NCI-H2227 treated with DMSO at 0.1 percent for 48 hours (cell line): ENCODE measurements at places on chromosomes 2 and 18.

- DNase-seq = no peak
Observed at GRCh38 chr2:102603904-102604303, 15.4 kb upstream of the SLC9A2 start.

- no peak for DNase-seq
Observed at GRCh38 chr2:215528555-215528954, 92.7 kb upstream of the FN1 start.

- DNase-seq = no peak
Observed at GRCh38 chr2:168691221-168691620, 111.2 kb upstream of the NOSTRIN start.

DNA sequence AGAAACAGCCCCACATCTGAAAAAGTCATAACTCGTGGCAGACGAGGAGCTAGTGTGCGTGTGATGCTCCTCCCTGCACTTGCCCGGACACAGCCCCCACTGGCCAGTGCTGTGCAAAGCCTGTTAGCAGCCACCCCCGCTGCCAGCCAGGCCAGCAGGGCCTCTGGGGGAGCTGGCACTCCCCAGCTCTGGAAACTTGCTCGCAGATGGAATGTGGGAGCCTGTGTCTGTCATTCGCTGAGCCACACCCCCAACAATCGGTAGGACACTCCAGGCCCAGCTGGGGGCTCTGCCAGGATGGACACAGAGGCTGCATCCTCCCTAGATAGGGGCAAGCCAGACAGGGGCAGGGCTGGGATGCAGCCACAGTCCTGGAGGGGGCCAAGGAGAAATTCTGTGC, 62.4 kb upstream of the ATG16L1 start:
- no peak for DNase-seq

GRCh38 chr2:127394492-127394891, 6.7 kb upstream of the MAP3K2 start:
- no peak for DNase-seq

DNA sequence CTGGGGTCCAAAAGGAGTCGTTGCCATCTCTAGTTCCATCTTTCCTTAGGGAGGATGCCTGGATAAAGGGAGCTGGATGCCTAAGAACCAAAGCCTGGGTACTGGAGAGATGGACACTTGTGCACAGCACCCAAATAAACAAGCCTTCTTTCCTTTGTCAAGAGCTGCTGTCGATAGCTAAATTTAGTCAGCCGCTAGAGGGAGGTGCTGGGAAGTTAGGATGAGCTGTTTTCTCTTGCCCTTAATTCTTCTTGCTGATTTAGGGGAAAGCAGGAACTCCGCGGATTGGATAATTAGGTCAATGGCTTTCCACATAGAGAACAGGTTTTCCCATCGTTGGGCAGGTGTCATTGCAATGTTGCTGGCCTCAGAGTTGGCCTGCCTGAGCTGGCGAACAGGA, 30.9 kb upstream of the SERPINB12 start:
- DNase-seq = no peak

DNA sequence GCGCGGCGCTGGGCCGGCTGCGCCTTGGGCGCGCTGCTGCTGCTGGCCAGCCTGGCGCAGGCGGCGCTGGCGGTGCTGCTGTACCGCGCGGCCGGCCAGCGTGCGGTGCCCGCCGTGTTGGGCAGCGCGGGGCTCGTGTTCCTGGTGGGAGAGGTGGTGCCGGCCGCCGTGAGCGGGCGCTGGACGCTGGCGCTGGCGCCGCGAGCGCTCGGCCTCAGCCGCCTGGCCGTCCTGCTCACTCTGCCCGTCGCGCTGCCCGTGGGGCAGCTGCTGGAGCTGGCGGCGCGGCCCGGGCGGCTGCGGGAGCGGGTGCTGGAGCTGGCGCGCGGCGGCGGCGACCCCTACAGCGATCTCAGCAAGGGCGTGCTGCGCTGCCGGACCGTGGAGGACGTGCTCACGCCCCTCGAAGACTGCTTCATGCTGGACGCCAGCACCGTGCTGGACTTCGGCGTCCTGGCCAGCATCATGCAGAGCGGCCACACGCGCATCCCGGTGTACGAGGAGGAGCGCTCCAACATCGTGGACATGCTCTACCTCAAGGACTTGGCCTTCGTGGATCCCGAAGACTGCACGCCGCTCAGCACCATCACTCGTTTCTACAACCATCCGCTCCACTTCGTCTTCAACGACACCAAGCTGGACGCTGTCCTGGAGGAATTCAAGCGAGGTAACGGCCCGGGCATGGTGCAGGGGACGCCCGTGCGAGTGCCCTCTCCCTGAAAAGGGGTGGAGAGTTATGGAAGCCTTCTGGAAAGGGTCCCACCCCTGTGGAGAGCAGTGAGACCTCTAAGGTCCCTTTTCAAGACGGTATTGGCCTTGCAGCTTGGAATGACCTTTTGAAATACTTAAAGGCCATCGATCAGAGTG, 1.0 kb downstream of the CNNM3 start:
- DNase-seq = peak; percentile 4

GRCh38 chr2:43839776-43840564, 1.2 kb downstream of the ABCG8 start:
- DNase-seq = no peak
